Transverse colon (tissue), 4 donors: ENCODE measurements at places on chromosomes 2 and 18.

DNA sequence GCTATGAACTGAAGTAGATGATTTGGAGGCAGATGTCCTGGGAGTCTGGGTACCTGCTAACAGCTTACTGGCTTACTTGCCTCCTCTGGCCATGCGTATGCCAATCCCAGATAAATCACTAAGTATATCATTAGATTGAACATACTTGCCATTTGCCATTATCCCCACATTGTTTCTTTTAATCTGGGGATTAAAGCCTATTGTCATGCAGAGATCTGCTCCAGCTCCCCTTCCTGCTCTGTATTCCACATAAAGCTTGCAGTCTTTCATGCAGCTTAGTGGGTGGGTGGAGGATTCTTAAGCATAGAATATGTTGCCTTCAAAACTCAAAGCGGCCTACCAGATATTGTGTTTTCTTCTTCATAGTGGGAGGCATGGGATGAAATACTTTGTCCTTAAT, 311.8 kb upstream of the MMADHC start:
- no peak overlapping the region for H3K27ac ChIP-seq
- no peaks in the 10 kb centered on the region for H3K36me3 ChIP-seq
- no peak overlapping the region for H3K4me3 ChIP-seq
- H3K27me3 ChIP-seq = no peaks in the 10 kb centered on the region

DNA sequence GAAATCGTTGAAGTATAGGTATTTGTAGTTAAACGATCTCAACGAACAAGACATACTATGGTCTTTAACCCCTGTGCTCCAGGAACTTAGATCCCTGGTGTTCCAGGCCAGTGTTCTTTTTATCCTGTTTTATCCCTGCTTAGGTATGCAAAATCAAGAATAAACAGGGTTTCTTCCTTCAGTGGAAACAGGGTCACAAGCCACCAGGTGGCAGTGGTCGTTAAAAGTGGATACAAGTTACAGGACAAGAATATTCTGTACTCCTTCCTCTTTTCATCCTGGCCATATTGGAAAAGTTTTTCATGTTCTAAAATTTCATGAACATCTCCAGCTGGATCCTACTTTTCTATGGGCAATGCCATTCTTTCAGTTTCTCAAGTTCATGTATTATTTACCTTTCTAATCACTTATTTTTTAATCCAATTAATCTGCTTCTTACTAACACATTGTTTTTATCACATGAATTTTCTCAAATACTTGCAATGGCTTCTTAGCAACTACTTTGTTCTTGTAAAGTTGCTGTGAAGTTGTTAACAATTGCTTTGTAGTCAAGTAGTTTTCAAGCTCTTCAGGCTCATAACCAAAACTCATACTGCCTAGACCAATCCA, 16.4 kb upstream of the HNMT start:
- H3K36me3 ChIP-seq = no peaks in the 10 kb centered on the region
- H3K27me3 ChIP-seq = no peaks in the 10 kb centered on the region
- no peak overlapping the region for H3K4me3 ChIP-seq
- H3K4me1 ChIP-seq = no peaks in the 10 kb centered on the region
- DNase-seq = peak; percentile 73
- H3K27ac ChIP-seq = peak overlapping the region; percentile 69

DNA sequence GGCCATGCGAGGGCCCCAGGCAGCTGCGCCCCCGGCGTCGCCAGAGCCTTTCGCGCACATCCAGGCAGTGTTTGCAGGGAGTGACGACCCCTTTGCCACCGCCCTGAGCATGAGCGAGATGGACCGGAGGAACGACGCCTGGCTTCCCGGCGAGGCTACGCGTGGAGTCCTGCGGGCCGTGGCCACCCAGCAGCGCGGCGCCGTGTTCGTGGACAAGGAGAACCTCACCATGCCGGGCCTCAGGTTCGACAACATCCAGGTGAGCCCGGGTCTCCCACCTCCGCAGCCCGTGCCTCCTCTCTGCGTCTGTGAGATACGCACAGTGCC, 8.9 kb downstream of the TRAPPC12 start:
- H3K27ac ChIP-seq = no peak overlapping the region

DNA sequence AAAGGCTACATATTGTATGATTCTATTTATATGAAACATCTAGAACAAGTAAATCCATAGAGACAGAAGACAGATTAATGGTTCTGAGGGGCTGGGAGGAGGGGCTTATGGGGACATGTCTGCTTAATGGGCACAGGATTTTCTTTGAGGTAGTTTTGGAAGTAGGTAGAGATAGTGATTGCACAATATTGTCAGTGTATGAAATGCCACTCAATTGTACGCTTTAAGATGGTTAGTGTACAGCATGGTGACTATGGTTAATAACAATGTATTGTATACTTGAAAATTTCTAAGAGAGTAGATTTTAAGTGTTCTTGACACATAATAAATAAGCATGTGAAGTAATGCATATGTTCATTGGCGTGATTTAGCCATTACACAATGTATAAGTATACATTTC, 68.4 kb downstream of the SP3 start:
- H3K27me3 ChIP-seq = no peaks in the 10 kb centered on the region
- H3K4me3 ChIP-seq = no peak overlapping the region
- H3K27ac ChIP-seq = no peak overlapping the region
- DNase-seq = no peak
- no peaks in the 10 kb centered on the region for H3K4me1 ChIP-seq

DNA sequence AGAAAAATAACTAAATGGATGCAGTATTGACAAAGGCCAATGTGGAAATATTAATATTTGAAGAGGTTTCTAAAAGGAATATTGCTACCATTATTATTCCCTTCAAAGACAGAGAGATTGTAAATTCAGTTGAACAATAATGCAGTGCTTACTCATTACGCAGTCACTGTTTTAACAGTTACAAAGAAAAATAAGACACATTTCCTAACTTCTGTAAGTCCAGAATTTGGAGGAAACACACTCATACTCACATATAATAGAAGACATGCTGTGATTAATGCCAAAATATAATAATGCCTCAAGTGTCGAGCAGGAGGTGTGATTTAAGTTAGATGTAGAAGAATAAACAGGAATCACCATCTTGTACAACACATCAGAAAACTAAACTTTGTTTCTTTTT, 389.2 kb downstream of the FBXO15 start:
- no peak overlapping the region for H3K27ac ChIP-seq
- H3K4me1 ChIP-seq = no peaks in the 10 kb centered on the region
- no peak overlapping the region for H3K4me3 ChIP-seq
- no peaks in the 10 kb centered on the region for H3K36me3 ChIP-seq
- no peak for DNase-seq
- H3K27me3 ChIP-seq = no peaks in the 10 kb centered on the region

GRCh38 chr2:29129586-29130281, 14.5 kb downstream of the CLIP4 start:
- H3K27ac ChIP-seq = peak overlapping the region; percentile 42
- no peaks in the 10 kb centered on the region for H3K27me3 ChIP-seq
- H3K4me3 ChIP-seq = no peak overlapping the region
- H3K4me1 ChIP-seq = peaks cover 5% of the 10 kb centered on the region
- no peak for DNase-seq
- H3K36me3 ChIP-seq = no peaks in the 10 kb centered on the region
